ENCODE measurements at places on chromosomes 6 and 20.
A peak's percentile ranks its signal among the peaks of the same experiment; 100 is the strongest.

DNA sequence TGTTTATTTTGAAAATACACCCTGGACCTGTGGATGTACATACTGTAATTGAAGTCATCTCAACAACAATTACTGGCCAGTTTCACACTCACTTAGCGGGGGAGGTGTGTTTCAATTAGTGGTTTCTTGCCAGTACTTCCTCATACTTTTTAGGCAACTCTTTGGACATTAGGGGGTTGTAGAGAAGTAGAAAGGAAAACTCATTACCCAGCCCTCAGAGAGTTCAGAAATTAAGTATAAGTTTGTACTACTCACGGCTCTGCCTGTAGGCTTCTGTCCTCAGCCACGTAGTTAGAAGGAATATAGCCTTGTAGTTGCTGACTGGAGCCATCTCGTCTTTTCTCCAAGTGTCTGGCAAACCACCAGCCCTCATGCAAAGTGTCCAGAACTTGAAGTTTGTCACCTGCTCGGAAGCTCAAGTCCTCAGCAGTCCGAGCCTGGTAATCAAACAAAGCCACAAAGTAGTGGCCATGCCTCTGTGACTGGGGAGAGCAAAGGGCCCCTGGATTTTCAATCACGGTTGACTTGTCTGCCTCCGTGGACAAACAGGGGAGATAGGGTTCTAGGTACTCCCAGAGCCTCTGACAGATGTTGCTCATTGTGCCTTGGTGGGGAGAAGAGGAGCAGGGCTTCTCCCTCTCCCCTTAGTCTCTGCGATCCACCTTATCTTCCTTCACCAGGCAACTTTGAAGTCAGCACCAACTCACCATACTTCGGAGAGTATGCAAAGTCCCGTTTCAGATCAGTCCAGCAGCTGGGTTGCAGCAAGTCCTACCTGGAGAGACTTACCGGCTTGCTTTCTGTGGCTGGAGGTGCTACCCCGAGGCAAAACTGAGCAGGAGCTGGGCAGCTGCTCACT lies 749 bp downstream of the FRK start:
- DNase-seq, result no peak

GRCh38 chr6:43339168-43339567 lies 30.3 kb downstream of the ZNF318 start:
- no peak for DNase-seq

DNA sequence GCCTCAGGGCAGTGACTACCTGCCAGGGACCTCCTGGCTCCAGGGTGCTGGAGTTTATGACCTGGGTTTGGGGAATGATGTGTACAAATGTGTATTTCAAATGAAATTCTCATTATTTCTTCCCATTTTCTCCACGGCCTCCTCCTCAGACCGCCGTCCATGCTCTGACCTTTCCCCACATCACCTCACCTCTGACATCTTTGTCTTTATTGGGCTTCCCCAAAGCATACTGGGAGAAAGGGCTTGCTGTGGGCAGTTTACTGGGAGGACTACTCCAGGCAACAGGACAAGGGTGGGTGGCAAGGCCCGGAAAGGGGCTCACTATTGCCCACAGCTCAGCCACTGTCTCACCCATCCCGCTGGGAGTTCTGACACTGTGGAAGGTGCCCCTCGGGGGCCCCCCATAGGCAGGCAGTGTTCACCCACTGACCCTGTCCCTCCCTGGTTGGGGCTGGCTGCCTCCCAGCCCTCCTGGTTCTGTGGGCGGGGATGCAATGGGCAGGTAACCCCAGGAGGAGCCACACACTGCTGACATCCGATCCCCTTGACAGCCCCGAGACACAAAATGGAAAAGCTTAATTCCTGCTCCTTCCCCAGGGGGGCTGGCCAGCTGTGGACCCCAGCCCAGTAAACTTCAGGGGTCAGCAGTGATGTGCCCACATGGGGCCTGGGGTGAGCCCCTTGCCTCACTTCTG lies 39.8 kb upstream of the CST7 start:
- DNase-seq, result no peak

GRCh38 chr6:3518356-3519190 lies 61.7 kb upstream of the SLC22A23 start:
- peak; percentile 52 for DNase-seq

- no peak for DNase-seq
Measured at GRCh38 chr6:147561726-147562125, 53.2 kb downstream of the SAMD5 start.

DNA sequence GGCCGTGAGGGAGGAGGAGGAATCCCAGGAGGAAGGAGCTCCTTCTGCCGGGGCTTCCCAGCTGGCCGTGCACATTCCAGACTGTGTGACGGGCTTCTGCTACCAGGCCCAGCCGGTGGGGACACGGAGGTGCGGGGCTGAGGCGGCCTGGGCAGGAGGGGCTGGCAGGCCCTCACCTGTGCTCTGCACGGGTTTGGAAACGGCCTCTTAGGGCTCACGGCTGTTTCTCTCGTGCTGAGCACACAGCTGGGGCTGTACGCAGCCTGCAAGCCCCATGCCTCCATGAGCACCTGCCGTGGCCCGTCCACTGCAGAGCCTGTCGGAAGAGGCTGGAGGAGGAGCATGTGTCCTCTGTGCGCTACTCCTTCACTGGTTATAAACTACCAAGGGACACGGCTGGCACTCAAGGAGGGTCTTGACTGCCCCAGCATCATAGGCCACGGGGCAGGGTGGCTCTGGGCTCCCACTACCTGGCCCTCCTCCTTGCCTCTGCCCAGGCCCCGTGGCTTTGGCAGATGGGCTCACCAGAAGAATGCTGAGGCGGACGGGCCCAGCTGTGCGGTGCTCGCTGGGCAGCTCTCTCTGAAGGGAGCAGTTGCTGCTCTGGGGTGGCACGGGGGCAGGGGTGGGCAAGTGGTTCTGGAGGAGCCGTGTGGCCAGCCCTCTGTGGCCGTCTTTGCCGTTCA lies 15.8 kb downstream of the NPEPL1 start:
- DNase-seq, result no peak

- peak; percentile 8 for DNase-seq
Measured at GRCh38 chr6:50128420-50129005, 78.8 kb upstream of the DEFB112 start.

- DNase-seq, result peak; percentile 45
Measured at GRCh38 chr20:56711018-56711417, 81.9 kb downstream of the TFAP2C start.

GRCh38 chr6:144262470-144263369 lies 22.4 kb upstream of the UTRN start:
- DNase-seq, result no peak

DNA sequence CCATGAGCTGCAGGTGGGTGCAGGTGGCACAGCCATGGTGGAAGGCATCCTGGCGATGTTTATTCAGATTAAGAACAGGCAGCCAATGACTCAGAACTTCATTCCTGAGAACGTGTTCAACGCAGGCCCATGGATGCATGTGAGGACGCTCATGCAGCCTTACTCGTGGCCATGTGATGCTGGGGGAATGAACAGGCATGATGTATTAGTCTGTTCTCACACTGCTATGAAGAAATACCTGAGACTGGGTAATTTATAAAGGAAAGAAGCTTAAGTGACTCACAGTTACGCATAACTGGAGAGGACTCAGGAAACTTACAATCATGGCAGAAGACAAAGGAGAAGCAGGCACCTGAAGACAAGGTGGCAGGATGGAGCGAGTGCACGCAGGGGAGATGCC lies 146.6 kb downstream of the RNASET2 start:
- no peak for DNase-seq

DNA sequence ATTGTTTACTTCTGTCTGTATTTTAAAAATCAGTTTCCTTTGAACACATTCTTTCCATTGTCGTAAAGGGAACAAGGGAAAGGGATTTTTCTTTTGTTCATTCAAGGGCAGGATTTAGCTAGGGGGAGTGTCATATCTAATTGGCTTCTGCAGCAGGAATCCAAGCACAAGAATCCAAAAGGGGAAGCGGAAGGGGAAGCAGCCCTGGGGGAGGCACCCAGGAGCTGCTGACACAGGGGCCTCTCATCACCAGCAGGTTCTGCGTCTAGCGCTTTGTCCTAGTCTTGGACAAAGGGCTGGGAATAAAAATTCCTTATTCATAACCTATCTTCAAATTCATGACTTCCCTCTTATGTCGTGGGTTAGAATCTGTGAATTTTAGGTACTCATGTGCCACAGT lies 13.7 kb downstream of the RIPK1 start:
- no peak for DNase-seq

GRCh38 chr20:46353500-46354206 lies 45.4 kb upstream of the CDH22 start:
- no peak for DNase-seq

DNA sequence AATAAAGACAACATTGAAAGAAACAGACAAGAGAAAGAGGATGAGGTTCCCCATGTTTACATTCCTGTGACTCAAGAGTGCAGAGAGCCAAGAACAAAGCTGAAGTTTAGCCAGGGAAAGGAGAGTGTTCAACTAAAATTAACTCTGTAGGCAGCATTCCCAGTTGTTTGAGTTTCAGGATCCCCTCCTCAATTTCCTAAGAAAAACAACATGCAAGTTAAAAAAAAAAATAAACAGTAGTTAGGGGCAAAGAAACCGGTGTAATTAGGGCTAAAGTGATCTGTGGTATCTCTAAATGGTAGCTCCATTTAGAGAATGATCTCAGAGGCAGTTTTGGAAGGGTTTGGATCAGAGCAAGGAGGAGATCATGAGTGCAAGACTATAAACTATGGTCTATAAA lies 30.9 kb upstream of the RAB23 start:
- DNase-seq, result no peak

GRCh38 chr20:62119591-62120364 lies 2.5 kb upstream of the LSM14B start:
- no peak for DNase-seq

DNA sequence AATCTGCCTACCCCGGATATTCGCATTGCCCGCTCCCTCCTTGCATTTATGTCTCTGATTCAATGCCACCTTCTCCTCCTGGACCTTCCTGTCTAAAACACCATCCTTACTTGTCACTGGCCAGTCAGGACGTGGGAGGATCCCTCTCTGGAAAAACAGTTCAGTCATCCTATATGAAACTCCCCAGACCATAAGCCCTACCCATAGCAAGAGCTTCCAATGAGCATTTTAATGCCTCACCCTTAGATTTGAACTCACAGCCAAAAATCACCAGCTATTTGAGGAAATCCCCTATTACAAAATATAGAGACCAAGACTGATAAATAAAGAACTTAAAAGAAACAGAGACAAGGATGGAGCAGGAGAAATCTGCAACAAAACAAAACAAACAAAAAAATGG lies 86.4 kb downstream of the SHLD1 start:
- DNase-seq, result no peak

- DNase-seq, result no peak
Measured at GRCh38 chr6:142810952-142811514, 133.9 kb downstream of the HIVEP2 start.

GRCh38 chr20:1807394-1807793 lies 87.8 kb upstream of the SIRPA start:
- no peak for DNase-seq

- DNase-seq, result no peak
Measured at GRCh38 chr6:155274106-155274505, 10.3 kb downstream of the CLDN20 start.

DNA sequence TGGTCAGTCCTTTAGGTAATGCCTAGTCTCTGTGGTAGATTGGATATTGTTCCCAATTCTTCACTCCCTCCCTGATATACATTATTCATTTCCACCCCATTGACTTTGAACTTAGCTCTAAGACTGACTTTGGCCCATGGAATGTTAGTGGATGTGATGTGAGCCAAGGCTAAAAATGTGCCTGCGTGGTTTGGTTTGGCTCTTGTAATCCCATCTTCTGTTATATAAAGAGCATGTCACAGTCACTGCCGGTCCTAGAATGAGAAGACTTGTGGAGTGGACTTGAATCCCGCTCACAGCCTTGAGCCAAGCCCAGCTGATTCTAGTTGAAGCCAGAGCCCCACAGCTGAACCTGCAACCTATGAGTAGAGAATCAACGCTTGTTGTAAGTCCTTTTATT lies 23.6 kb upstream of the DNAAF9 start:
- DNase-seq, result no peak

DNA sequence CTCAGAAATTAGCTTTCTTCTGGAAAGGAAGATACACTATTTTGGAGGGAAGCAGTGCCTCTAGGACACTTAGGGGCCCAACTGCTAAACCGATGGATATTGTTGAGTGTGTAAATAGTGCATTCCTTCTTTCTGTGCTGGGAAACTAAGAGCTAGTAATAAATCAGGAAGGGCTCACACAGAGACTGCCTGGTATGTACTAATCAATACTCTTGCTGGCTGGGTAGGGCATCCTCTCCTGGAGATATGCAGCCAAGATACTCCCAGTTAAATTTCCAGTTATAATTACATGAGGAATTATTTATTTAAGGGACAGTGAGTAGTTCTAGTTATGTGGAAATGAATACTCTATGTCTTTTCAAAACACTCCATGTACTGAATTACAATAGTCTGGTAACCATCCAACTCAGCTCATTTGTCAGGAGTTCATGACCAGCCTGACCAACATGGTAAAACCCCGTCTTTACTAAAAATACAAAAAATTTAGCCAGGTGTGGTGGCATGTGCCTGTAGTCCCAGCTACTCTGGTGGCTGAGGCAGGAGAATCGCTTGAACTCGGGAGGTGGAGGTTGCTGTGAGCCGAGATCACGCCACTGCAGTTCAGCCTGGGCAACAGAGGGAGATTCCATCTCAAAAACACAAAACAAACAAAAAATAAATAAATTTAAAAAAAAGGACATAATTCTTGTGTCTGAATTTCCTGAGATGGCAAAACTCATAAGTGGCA lies 100.0 kb downstream of the OR2B2 start:
- no peak for DNase-seq

DNA sequence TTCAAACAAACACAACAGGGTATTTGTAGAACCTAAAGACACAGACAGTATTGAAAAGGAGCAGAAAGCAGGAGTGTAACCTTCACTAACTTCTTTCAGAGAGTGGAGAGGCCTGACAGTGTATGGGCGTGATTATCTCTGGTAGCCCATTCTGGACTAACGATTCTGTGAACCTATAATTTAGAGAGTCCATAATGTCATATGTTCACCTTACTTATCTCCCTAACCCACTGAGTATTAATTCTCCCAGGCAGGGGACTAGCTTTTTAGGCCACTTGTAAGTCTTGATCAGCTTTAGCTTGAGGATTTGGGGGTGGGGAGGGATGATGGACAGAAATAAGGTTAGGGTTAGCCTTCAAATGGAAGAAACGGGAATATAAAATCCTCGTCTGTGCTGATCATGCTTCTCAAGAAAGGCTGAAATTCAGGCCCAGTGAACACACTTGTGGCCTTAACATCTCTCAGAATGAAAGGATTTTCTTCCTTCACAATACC lies 2.8 kb upstream of the PARD6B start:
- DNase-seq, result no peak

- DNase-seq, result no peak
Measured at GRCh38 chr6:70797625-70798024, 129.9 kb downstream of the SMAP1 start.

DNA sequence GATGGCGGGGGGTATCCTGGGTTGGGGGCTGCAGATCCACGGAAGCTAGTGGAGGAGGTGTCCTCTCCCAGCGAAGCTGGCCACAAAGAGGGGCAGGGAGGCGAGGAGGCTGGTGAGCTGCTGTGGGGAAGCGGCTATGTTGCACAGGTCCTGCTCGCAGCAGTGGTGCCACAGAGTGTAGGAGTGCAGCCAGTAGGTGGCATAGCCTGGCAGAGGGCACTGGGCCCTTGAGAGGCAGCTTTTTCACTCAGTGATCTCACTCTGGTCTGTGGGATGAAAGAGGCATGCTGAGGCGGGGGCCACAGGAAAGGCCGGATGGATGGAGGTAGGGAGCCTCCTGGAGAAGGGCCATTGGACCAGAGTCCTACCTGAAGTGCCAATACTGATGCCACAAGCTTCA lies 2.9 kb upstream of the LY6G6D start:
- DNase-seq, result no peak

GRCh38 chr20:6533351-6533750 lies 234.1 kb upstream of the BMP2 start:
- no peak for DNase-seq
